MV-4-11 (cell line): ENCODE measurements at places on chromosomes 5 and 9.

GRCh38 chr9:36632892-36633291 lies 60.2 kb downstream of the MELK start:
- peak; percentile 32 for DNase-seq

DNA sequence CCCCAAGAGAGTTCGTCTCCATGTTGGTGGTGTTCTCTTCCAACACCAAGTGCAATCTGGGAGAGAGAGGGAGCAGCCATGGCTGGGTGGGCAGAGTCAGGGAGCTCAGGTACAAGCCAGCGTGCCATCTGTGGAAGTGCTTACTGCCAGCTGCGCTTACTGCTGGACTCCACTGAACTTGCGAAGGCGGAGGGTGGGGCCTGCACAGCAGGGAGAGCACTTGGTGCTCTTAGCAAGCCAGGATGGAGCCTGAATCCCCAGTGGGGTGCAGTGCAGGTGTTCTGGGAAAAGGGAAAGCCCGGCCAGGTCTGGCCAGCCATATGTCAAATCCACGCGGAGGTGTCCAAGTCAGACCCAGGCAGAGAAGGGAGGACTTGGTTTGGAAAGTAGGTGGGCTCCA lies 142.0 kb downstream of the FANCC start:
- DNase-seq: no peak

DNA sequence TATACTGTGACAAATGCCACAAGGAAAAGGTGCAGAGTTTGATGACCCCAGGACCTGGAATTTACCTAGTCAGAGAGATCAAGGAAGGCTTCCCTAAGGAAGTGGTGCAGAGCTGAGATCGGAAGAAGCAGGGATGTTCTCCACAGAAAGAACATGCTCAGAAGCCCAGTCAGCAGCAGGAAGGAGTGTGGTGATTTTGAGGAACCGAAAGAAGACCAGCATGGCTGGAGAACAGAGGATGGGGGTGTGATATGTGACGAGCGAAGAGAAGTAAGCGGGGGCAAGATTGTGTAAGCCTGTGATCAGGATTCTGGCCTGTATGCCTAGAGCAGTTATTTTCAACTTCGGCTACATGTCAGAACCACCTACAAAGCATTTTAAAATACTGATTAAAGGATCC lies 18.7 kb upstream of the PIK3R1 start:
- peak; percentile 97 for DNase-seq

DNA sequence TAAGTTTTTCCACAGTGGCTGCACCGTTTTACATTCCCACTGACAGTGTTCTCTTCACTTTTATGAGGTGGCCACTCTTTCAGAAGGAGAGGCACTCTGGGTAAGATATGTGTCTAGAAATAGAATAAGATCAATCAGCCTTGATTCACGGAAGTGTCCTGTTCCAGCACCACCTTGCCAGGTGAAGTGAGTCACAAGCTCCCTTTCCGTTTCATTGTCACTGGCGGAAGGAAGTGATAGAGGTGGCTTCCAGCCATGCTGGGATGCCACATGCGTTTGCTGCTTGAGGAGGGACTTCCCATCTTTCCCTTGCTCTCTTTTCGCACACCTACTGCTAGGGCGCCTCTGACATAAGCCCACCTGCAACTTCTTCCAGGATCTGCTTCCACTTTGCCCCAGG lies 217.1 kb downstream of the PIK3R1 start:
- DNase-seq: no peak

GRCh38 chr9:131759017-131759647 lies 19.3 kb upstream of the RAPGEF1 start:
- DNase-seq: peak; percentile 50

GRCh38 chr5:95668728-95669127 lies 14.1 kb downstream of the SPATA9 start:
- no peak for DNase-seq

DNA sequence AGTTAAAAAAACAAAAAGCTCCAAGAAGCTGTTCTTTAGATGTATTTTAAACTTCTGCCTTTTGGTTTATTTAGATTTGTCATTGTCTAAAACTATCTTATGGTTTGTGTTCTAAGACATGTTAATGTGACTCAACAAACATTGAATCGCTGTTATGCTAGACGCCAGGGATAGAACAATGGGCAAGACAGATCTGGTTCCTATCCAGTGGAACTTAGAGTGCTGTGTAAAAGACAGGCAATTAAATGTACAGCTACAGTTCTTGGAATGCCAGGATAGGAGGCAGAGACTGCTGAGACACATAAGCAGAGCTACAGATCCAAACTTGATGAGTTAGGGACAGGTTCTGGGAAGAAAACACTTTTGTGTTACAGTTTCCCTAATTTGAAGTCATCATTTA lies 22.4 kb downstream of the LYRM7 start:
- DNase-seq: no peak

- DNase-seq: peak; percentile 59
Observed at GRCh38 chr5:36688722-36689121, 82.3 kb downstream of the SLC1A3 start.

- no peak for DNase-seq
Observed at GRCh38 chr9:109923806-109924205, 143.8 kb downstream of the PALM2AKAP2 start.

GRCh38 chr5:181221792-181222629 lies 1.1 kb upstream of the TRIM41 start:
- no peak for DNase-seq

GRCh38 chr5:172009536-172010270 lies 3.3 kb upstream of the FBXW11 start:
- DNase-seq: no peak

GRCh38 chr9:86695910-86696424 lies 251.3 kb downstream of the GAS1 start:
- no peak for DNase-seq

DNA sequence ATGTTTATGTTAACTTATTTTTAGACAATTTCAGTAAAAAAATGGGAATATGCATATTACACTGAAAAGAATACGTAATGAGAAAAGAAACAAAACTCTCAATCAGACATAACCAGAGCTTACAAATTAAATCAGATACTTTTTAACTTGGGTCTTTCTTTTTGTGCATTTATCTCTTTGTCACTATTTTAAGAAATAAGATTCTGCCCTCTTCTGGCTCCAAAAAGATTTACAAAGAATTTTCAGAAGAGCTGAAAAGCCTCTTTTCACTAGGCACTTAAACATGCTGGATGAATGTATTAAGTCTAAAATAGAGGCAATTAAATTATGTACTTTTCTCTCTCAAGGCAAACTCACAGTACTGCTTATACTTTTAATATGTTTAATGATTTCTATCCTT lies 55.5 kb downstream of the CEP120 start:
- peak; percentile 27 for DNase-seq

GRCh38 chr5:124901081-124901480 lies 154.6 kb upstream of the ZNF608 start:
- DNase-seq: no peak
